ENCODE measurements at places on chromosomes 12 and 14.

DNA sequence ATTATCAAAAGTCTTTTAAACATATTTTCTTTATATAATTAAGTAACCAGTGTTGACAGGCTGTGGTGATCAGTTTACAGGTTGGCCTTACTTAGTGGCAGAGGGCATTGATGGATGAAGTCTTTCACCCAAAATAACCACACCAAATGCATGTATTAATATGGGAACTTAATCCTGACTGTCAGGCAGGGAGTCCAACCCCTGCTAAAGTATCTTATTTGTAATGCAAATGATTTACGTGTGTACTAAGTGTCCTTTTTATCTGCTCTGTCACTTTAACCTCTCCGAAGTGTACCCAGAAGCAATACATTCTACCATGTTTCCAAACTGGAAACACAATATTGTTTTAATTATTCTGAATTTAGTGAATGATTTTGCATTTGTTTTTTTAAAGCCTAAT, 1.4 kb downstream of the MYBPC1 start:
- DNase-seq, result no peak

GRCh38 chr12:113555226-113555625, 83.6 kb upstream of the LHX5 start:
- peak; percentile 18 for DNase-seq

DNA sequence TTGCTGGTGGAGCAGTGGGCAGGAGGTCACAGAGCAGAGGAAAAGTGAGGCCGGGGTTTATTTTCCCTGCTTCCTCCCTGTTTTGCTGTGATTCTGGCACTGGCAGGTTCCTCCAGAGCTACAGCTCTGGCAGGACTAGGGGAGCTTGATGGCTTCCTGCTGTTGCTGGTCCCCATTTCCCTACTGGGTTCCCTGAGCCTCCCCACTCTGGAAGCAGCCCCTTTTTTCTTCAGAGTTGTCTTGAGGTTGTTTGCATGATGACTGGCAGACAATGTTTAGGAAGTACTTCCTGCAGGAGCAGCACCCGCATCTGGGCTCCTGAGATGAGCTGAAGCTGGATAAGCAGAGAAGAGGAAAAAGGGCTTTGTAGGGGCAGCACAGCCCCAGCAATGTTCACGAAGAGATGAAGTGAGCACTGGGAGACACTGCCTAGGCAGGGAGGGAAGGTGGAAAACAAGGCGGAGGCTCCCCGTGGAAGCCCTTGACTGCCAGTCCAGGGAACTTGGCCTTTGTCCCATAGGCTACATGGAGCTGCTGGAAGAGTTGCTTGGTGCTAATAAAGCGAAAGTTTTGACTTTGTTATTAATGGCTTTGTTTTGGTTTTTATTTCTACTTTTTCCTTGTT, 126.9 kb downstream of the SLC38A6 start:
- no peak for DNase-seq

DNA sequence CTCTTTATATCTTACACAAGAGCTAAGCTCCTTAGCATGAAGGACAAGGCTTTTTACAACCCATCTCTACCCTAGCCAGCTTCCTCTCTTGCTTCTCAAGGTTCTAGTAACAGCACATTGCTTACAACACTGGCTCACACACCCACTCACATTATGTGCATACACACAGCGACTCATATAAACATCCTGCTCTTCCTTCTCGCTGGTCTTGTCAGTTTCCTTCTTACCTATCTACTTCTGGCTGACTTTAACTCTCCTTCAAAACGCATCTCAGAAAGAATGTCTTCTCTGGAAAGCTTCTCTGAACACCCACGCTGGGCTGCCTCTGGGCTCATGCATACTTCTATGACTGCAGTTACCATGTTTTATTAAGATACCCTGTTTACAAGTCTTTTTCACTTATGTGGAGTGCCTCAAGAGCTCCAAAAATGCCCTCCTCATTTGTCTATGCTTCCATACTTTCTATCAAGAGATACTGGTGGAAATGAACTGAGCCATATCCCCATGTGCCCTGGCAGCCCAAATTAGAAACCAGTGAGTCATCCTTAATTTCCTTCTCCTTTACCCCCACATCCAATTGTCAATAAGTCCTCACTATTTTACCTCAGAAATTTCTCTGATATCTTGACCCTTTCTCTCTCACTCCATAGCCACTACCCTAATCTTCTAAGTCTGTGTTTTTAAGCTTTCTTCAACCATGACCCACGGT, 126.9 kb upstream of the KRAS start:
- DNase-seq, result no peak

DNA sequence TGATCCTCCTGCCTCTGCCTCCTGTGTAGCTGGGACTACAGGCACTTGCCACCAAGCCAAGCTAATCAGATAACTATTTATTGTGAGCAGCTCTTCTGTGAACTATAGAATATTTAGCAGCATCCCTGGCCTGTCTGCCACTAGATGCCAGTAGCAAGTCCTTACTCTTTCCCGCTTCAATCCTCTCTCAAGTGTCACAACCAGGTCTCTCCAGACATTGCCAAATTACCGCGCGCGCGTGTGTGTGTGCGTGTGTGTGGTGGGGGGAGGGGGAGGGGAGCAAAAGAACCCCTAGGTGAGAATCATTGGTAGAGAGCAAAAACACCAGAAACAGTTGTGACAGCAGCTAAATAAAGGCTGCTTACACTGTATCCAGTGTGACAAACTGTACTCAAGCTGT, 49.9 kb downstream of the PPP2R5E start:
- DNase-seq, result no peak

- no peak for DNase-seq
Observed at GRCh38 chr12:104515899-104516298, 59.2 kb downstream of the CHST11 start.

Measured in RWPE1 (cell line).